ENCODE measurements at places on chromosomes 3 and 15.

DNA sequence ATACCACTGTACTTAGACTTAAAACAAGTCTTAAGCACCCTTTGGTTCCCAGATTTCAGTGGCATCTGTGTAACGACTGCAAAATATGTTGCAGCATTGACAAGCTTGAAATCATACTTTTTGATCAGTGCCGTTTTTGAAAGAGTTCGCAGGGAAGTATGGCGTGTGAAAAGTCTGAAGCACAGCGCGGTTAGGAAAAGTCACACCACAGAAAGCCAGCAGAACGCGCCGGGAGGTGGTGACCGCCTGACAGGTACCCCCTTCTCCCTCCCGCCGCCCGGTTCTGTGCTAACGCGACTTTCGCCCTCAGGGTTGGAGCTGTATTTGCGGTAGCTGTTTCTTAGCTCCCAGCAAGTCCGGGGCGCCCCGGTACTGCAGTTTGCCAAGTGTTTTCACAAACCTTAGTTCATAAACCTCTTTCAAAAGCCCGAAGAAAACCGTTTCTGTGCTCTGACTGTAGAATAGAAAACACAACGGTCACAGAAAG lies 481 bp upstream of the CRYBG3 start:
- peak; percentile 42 for DNase-seq

DNA sequence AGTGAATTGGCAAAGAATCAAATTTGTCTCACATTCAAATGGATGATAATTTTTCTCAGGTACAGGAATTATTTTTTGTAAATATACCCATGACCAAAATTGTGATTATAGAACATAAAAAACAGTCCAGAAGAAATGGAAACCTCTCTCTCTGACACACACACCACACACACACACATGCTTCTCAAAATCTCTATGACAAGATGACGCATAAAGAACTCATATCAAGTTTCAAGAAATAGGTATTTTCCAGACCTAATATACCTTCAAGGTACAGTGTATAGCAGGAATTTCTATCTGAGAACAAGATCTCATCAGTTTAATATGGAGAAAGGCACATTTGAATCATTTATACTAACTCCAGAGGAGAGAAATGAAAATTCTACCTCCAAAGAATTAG lies 1069.1 kb upstream of the ALCAM start:
- DNase-seq = no peak

GRCh38 chr3:113684271-113684819 lies 12.1 kb downstream of the USF3 start:
- DNase-seq = no peak

- DNase-seq = peak; percentile 71
These were observed 19.7 kb downstream of the TM4SF4 start for GRCh38 chr3:149494022-149494758.

GRCh38 chr15:69323893-69324430 lies 25.2 kb downstream of the PAQR5 start:
- no peak for DNase-seq

GRCh38 chr3:132404276-132404675 lies 13.0 kb upstream of the DNAJC13 start:
- DNase-seq = no peak

DNA sequence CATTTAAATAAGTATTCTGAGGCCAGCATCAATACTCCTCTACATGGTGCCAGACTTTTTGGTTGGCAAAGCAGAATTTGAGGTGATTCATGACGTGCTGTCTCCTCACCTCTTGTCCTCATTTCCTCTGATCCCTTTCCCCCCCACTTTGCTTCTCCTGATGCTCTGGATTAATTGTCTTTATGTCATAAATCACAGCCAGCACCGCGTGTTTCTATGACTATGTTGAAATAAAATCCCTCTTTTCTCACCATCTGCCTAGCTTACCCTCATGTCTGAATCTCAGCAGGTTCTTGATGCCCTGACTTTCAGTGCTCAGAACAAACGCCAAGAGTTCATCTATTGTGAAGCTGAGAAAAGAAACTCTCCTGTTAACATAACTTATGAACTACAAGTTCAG lies 19.7 kb upstream of the PTPRG start:
- DNase-seq = no peak

GRCh38 chr3:78689378-78689777 lies 1078.4 kb downstream of the ROBO1 start:
- peak; percentile 96 for DNase-seq

DNA sequence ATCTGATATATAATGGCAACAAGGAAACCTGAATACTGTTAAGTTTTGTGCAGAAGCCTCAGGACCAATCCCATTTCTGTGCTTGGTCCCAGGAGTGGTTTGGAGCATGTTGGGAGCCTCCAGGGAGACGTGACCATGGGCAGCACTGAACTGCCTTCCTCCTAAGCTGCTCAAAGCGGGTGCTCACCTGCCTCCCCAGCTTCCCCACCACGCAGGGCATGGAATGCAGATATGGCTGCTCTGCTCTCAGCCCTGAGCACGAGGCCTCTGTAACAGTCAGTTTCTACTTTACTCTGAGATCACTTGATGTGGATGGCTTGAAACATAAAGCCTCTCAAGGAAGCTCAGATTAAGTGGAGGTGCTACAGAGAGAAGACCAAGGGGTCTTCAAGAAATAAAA lies 49.3 kb downstream of the MESD start:
- DNase-seq = no peak

DNA sequence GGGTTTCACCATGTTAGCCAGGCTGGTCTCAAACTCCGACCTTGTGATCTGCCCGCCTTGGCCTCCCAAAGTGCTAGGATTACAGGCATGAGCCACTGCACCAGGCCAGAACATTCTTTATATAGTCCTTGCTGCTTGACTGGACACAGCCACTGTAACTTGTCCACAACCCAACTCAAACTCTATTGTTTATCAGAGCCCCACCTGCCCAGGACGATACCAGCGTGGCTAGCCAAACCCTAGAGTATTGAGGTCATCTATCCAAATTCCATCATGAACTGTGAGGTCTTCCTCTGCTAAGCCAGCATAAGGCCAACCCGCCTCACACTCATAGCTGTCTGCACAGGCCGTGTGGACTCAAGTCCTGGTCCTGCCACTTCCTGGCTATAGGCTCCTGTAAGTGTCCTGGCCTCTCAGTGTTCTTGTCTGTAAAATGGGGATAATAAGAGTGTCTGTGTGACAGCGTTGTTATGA lies 63.9 kb downstream of the DAPK2 start:
- DNase-seq = no peak

- no peak for DNase-seq
These were observed 170.7 kb downstream of the UBE3A start for GRCh38 chr15:25268166-25268565.

DNA sequence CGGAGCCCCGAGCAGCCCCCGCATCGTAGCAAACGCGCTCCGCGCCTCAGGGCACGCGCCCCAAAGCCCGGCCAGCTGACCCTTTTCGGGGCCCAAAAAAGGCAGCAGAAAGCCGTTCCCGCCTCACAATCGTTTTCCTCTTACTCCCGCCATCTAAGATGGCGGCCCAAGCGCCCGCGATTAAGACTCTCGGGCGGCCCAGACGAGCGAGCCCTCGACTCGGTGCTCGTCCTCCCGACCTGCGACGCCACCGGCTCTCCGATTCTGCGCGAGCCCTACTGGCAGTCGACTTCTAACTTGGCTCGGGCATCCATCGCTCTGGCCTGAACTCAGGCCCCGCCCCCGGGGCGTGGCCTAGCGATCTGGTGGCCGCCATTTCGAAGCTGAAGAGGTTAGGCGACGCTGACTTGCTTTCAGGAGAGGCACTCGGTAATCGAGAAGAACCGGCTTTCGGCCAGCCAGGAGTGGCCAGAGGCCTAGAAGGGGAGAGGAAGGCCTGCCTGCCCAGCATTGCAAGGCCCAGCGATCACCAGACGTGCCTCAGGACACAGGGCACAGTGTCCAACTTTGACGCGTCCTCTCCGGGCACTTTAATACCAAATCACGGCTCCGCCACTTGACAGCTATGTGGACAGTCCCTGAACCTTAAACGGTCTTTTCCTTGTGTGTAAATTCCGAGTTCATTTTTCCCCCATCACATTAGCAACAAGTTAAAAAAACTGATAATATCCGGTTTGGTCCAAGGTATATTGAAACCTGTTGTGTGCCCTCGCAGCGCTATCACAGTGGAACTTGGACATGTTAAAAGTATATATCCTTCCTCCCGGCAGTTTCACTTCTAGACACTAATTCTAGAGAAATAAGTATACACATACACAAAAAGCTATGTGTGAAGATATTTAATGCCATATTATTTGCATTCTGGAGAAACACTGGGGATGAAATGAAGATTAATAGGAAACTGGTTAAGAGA lies at the start of gene RAF1:
Gene RAF1, minus strand, starts transcription at position 182 of the 973 bp plus-strand sequence. CDS start 45,396 bp downstream, outside the sequence.
- DNase-seq = peak; percentile 98

GRCh38 chr3:179421500-179421899 lies 29.8 kb downstream of the GNB4 start:
- DNase-seq = no peak

DNA sequence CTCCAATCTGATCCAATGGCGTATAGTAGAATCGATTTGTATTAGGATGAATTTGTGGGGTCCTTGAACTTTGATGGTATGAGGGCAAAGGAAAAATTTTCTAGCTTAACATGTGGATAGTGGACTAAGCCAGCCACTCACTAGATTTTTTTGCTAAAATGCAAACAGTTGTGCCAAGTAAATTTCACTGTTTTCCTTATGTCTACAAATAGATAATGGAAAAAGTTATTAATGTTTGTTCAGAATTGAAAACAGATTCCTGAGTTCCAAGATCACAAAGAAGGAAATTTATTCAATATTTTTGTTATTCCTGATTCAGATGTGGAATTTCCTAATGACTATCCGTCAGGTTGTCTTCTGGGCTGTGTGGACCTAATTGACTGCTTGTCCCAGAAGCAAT lies 35.2 kb upstream of the ZNF609 start:
- DNase-seq = no peak

All from NCI-H2081 (cell line).